Activated CD8-positive, alpha-beta memory T cell treated with anti-CD3 and anti-CD28 coated beads, Interleukin-2, amount 50 U/mL, for 4 hours (primary cell): ENCODE measurements at places on chromosomes 12 and 14.

DNA sequence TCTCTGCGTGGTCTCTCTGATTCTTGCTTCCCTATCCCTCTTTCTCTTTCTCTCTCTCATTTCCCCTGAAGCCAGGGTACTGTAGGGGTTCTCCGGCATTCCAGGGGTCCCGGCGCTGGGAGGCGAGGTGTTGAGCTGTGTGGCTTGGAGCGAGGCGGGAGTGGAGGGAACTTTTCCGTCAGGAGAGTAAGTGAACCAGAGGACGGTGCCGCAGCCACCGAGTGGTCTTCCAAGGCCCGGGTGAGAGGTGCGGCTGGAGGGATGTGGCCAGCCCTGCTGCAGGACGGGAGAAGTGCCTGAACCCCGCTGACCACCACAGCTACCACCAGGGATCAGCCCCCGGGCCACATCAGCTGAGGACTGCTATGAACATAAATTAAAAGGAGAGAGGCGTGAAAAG, 68.2 kb upstream of the FAM181A start:
- DNase-seq = no peak

DNA sequence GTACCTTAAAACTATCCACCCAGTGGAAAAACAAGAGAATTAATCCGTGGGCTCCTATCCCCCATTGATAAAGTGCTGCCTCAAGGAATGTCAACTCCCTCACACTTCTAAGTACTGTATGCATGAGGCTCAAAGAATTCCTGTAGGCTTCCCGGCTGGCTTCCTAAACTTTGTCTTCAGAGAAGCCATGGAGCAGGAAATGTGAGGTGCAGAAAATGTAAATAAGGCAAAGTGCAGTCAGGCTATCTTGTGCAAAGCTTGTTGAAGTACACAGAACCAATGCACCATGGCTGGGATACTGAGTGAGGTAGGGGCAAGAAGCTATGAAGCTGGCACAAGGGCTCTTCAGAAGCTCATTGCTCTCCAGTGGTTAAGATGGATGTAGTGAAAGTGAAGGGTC, 611.0 kb downstream of the FSCB start:
- DNase-seq = no peak

GRCh38 chr14:88683119-88683518, 109.6 kb downstream of the EML5 start:
- no peak for DNase-seq

DNA sequence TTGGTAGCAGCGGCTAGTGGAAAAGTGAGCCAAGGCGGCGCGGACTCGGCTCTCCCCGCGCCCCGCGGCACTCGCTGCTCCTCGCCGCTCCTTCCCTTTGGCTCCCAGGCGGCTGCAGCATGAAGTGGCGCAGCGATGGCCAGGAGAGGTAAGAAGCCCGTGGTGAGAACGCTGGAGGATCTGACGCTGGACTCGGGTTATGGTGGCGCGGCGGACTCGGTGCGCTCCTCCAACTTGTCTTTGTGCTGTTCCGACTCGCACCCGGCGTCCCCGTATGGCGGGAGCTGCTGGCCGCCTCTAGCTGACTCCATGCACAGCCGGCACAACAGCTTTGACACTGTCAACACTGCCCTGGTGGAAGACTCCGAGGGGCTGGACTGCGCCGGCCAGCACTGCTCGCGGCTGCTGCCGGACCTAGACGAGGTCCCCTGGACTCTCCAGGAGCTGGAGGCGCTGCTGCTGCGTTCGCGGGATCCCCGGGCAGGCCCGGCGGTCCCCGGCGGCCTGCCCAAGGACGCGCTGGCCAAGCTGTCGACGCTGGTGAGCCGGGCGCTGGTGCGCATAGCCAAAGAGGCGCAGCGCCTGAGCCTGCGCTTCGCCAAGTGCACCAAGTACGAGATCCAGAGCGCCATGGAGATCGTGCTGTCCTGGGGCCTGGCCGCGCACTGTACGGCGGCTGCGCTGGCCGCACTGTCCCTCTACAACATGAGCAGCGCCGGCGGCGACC, 225.6 kb upstream of the CRY1 start:
- no peak for DNase-seq

DNA sequence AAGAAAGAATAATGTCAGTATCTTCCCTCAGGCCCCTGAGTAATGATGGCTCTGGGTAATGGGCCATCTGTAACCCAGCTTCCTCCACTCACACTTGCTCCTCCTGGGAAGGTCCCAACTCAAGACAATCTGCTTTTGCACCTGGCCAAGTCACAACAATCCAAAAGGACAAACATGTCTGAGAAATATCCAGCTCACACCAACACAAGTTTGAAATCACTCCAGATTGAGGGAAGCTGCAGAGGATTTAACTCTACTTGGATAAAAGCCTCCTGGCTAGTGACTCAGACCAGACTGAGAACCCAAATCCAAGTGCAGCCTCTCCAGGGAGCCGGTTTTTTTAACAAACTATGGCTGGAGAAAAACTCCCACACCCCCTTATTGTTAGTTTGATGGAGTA, 34.2 kb downstream of the RTRAF start:
- DNase-seq = no peak

- no peak for DNase-seq
Measured at GRCh38 chr12:19915392-19916195, 452.7 kb upstream of the PDE3A start.

DNA sequence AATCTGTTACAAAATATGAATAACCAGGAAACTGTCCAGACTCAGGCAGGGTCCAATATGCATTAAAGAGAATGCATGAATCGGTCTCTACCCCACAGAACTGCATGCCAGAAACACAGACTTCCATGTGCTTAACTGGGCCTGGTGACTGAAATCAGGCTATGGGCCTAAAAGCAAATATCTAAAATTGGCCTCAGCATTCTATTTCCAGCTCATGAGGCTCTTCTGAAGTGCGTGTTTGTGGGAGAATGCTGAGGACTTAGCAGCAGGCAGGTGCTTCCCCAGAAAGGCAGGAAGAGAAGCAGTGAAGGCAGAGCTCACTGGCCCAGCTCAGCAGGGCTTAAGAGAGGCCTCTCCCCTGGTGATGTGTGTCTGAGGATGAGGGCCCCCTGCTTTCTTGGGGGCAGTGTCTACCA, 48.5 kb downstream of the ADGRD1 start:
- no peak for DNase-seq

DNA sequence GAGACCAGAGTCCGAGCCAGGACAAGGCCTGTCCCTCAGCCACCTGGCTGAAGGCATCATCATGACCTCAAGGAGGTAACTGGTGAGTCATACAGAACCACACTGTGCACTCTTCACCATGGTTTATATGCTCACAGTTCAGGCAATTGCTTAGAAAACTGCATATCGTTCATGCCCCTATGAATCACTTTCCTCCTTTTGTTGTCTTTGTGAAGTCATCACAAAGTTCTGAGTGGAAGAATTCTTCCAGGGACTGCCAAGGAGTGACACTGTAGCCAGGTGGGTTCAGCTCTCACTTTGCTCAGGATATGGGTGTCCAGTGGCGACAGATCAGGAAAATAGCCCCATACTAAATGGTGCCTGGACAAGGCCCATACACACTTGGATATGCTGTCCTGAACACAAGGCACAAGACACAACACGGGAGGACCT, 92.5 kb downstream of the DPF3 start:
- no peak for DNase-seq

DNA sequence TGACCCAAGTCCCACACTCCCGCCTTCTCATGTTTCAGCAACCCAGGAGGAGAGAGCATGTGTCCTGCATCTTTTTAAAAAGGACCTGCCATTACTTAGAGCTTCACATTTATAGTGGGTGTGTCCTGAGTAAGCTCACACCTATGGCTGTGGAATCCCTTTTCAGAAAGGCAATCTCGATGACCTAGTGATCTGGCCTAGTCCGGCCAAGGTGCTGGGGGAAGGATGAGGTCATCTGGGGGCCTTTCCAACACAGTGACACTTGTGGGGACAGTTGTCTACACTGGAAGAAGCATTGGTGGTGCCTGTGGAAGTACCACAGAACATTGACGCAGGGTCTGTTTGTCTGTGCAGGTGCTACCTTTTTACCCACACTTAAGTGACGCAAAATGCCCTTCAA, 8.2 kb downstream of the TCP11L2 start:
- DNase-seq = no peak

- no peak for DNase-seq
Measured at GRCh38 chr12:130832561-130833209, 6.4 kb downstream of the STX2 start.

- no peak for DNase-seq
Measured at GRCh38 chr12:105945880-105946279, 192.9 kb downstream of the NUAK1 start.

GRCh38 chr12:28882444-28882843, 266.6 kb upstream of the FAR2 start:
- DNase-seq = no peak

DNA sequence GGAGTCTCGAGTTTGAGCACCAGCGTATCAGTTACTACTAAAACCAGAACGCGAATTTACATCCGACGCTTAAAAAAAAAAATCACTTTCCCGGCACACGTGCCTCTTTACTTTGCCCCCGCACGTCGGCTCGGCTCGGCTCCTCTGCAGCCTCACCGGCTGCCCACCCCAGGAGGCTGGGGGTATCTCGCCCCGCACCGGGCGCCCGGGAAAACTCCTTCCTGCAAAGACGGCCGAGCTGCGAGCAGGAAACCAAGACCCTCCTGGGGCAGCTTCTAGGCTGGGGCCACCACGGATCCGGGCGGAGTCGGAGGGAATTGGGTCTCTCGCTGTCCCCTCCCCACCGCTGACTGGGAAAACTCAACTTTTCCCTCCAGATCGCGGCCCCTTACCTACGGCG, 610 bp downstream of the VSIG10 start:
- no peak for DNase-seq

GRCh38 chr14:49516286-49516685, 69.9 kb downstream of the RPS29 start:
- DNase-seq = no peak
